Stimulated activated CD4-positive, alpha-beta T cell treated with anti-CD3 and anti-CD28 coated beads, Interleukin-1b, Interleukin-23, amount 100 ng/mL, for 24 hours (primary cell): ENCODE measurements at places on chromosomes 12 and 14.

GRCh38 chr12:95323212-95323611 lies 105.6 kb downstream of the VEZT start:
- no peak for DNase-seq

DNA sequence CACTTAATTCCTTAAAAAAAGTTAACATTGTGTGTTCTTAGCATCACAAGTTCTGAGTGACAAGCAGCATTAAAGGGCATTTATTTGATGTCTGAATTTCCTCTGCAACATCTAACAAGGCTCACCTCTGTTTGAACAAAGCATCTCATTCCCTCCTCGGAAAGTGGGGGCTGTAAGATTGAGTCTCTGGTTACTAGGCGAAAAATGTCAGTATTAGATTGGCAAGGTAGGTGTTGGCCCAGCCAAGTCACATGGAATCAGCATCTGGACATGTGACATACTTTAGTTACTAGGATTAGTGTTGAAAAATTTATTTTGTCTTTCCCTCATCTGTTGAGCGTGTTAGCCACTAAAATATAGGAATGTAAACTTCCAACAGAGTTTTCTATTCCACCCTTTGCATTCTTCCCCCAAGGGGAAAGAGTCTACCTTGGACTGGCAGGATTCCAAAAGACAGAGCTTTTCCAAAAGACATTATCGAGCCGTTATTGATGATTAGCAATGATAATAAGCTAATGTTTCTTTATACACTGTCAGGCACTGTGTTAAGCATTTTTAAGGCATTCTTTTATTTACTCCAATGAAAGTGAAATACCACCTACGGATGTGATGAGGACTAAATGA lies 194.9 kb upstream of the BTG1 start:
- DNase-seq = no peak

DNA sequence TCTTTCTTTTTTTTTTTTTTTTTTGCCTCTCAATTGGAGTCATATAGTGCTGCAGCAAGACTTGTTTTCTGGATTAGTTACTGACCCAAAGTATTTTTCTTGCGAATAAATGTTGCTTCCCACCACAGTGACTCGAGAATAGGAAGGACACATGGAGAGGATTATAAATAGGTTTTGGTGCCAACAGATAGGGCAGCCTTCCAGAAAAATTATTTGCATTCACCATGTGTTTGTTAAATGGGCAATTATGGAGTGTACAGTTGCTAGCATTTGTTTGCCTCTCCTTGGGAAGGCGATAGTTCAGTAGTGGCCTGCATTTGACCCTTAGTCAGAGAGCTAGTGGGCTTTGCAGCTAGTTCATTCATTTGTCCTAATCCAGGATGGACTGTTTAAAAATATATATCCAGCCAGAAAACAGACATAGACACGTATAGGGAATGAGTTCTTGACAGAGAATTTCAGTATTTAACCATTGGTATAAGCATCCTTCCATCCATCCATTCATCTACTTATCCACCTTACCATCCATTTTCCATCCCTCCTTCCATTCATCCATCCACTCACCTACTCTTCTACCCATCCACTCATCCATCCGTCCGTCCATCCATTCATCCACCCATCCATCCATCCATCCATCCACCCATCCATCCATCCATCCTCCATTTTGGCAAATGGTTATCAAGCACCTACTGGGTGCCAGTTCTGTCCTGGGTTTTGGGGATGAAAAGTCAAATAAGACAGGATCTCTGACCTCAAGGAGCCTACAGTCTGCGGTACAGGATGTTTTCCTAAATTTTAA lies 67.5 kb downstream of the CHST11 start:
- no peak for DNase-seq

- no peak for DNase-seq
Measured at GRCh38 chr12:94798113-94798512, 147.8 kb upstream of the TMCC3 start.

DNA sequence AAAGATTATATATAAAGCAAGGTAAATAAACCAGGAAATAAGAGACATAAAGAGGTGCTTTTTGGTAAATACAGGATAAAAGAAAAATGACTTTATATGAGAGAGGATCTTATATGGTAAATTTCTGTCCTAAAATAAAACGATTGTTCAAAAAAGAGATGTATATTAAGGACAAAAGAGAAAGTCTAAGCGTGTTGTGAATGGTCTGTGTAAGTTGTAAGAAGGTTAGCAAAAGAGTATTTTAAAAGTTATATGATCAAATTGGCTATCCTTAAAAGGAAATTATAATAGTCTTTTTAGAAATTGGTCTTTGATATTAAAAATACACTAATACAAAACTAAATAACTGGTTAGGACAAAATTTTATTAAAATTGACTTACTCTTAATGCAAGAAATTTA lies 14.1 kb upstream of the ACSM4 start:
- DNase-seq = no peak

- DNase-seq = peak; percentile 41
Measured at GRCh38 chr12:4145990-4146859, 127.3 kb upstream of the CCND2 start.

DNA sequence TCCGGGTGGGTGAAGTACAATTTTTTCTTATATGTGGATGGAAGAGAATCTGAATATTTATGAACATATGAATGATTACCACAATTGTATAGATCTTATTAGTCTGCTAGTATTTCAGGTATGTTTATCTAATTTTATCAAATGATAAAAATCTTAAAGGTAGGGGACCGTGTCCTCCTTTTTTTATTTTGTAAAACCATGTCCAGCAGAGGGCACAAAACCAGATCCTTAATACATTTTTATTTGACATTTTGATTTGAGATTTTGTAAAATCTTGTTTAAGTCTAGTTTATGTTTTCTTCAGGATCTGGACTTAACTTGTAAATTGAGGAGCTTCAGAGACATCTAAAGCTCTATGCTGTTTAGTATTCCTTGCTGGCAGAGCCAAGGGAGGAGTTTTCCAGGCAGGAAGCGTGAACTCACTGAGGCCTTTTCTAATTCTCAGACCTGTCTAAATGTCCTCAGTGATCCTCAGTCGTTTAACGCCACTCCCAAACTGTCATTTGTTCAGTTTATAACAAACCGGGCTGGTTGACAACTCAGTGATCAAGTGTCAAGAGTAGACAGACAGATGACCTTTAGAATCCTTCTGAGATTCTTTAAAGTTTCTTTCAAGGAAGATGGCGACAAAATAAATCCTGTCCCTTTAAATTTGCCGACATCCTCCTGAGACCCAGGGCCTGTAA lies 263.9 kb downstream of the KTN1 start:
- DNase-seq = no peak
